ENCODE measurements at places on chromosomes 3 and 15.

DNA sequence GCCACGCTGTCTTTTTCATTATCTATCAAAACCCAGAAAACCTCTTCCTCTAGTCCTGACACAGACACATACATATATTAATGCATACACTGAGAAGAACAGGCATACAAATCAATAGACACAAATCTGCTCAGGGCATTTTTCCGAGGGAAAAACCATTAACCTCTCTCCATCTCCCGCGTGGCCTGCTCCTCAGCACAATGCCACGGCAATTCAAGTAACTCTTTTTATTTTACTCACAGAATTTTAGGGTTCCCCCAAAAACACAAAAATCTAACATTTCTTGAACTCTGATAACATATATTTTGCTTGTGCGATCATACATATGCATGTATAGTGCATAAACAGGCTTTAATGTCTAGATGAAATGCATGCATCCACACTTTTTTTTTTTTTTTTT is 110.8 kb upstream of the NSMCE3 start:
- DNase-seq: no peak

GRCh38 chr15:65089206-65089824 is 12.8 kb downstream of the KBTBD13 start:
- DNase-seq: no peak

GRCh38 chr3:55963601-55964000 is 476.5 kb upstream of the WNT5A start:
- DNase-seq: no peak

DNA sequence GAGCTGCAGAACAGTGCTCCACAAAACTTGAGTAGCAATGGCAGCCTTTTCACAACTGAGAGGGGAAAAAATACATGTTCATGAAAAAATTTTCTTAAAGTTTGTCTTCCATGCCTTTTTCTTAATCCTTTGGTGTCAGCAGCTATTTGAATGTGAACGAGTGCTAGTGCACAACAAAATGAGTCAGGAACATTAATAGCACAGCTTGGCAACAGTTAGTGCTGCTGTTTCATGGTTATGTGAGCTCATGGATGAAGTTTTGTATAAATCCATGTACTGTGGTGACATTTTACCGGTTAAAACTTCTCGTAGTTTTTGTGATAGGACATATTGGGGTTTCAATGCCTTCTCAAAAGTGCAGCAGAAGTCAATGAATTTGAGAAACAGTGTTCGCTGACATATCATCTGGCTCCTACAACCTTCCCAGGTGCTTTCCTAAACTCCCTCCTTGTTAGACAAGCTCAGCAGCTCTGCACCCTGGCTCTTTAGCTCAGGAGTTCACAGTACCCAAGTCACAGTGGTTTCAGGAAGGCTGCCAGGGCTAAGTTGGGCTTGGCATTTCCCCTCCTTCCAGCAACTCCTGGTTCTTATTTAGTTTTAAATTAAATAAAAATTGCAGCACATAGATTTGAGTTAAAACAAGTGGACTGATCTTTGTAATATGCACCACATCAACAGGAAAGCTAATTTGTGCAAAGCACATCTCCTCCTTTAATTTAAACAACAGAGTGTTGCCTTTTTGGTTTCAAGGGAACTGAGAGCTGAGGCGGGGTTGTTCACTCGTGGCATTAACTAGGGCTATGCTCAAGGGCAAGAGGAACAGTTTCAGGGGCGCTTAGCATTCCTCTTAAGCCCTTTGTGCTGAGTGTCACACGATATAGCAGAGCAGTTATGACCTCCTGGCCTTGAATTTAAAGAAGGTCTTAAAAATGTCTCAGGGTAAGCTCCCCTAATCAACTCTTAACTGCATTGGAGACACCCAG is 362.8 kb downstream of the CHST2 start:
- DNase-seq: no peak

All from GM23338 (cell line).